ENCODE measurements at places on chromosomes 5 and 9.

GRCh38 chr5:33968211-33969005, 16.1 kb downstream of the SLC45A2 start:
- no peak for DNase-seq

GRCh38 chr5:174303437-174304045, 258.0 kb downstream of the NSG2 start:
- DNase-seq = no peak

- no peak for DNase-seq
Measured at GRCh38 chr9:117596678-117597077, 107.5 kb upstream of the TLR4 start.

- no peak for DNase-seq
Measured at GRCh38 chr9:111730937-111731567, 63.7 kb downstream of the SHOC1 start.

DNA sequence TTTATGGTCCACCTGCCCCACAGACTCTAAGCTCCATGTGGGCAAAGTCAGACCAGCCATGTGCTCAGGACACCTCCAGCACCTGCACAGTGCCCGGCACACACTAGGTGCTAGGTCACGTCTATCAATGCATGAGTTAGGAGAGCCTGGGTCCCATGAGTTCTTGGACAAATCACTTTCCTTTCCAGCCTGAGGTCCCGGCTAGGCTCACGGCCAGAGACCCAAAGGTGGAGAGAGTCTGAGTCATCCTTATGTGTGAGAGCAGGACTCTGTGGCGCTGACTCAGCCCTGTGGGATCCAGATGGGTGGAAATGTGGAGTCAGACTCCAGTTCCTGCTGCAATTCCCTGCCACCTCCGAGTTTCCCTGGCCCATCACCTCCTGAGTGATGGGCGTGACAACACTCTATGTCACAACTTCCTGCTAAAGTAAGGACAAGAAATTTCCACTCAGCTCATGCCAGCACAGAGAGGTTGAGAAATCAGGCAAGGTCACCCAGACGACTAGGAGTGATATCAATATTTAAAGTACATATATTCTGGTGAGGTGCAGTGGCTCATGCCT, 2.5 kb upstream of the ST6GALNAC4 start:
- no peak for DNase-seq

- no peak for DNase-seq
Measured at GRCh38 chr9:79663300-79663699, 91.5 kb downstream of the TLE4 start.

DNA sequence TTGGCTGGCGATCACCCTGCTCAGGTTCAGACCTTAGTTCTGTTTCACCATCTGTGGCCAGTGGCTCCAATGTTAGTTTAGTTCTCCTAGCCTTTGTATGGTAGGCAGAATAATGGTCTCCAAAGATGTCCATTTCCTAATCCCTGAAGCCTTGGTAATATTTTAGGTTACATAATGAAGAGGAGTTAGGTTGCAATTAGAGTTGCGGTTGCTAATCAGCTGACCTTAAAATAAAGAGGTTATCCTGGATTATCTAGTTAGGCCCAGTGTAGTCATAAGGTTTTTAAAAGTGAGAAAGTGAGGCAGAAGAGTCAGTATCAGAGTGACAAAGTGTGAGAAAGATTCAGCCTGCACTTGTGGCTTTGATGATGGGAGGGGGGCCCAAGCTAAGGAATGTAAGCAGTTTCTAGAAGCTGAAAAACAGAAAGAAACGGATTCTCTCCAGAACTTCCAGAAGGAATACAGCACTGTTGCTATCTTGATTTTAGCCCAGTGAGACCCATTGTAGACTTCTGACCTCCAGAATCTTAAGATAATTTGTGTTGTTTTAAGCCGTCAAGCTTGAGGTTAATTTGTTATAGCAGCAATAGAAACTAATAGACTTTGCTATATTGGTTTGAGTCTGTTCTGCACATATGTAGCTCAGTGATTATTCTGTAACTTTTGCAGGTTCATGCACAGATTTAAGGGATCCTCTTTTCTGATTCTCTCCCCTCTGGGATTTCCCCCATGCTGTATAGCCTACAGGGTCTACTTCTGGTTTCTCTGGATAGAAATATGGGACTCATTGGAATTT, 21.6 kb downstream of the LNPEP start:
- no peak for DNase-seq
